ENCODE measurements at places on chromosomes 7 and 10.
A peak's percentile ranks its signal among the peaks of the same experiment; 100 is the strongest.

DNA sequence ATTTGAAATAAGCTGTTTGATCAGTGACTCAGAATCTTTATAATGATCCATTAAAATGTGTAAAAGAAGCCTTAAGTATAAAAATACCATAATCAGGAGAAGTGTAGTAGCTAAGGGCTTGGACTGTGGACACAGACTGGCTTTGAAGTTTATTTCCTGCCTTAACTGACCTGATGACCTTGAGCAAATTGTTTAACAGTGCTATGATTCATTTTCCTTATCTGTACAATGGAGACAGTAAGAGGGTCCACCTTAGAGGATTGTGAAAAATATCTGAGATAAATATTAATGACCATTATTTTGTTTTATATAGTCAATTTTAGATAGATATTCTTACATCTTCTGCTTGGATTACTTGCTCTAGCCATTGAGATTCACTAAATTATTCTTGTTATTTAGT is 13.3 kb upstream of the RPA3 start:
- no peak for DNase-seq

GRCh38 chr7:70616211-70616610 is 515.7 kb upstream of the GALNT17 start:
- no peak for DNase-seq

DNA sequence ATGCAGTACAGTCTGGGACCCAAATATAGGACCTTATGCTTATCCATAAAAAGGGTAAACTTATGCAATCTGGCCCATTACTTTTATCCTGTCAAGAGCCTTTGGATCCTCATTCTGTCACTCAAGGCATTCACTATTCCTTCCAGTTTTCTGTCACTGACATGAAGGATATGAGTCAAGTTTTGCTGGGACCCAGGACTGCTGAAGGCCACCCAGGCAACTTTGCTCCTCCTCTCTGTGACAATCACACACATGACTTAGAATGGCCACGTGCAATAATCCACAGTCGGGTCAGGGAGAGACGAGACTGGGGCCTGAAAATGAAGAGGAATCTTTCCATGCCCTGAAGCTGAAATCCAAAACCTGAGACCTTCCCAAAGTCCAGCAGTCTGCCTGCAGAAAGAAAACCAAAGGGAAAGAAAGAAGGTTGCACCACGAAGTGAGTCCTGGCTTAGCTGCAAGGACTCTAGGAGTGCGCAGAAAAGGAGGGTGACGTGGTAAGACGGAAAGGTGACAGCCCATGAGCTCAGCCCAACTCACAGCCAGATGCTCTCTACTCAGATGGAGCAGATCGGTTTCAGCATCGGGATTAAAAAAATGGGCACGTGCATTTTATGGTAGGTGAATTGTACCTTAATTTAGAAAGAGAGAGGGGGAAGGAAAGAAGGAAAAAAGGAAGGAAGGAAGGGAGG is 67.2 kb downstream of the VOPP1 start:
- no peak for DNase-seq

- no peak for DNase-seq
These were observed 487.6 kb upstream of the ZMIZ1 start for GRCh38 chr10:78581133-78581694.

GRCh38 chr10:11145495-11145855 is 127.8 kb downstream of the CELF2 start:
- peak; percentile 47 for DNase-seq

DNA sequence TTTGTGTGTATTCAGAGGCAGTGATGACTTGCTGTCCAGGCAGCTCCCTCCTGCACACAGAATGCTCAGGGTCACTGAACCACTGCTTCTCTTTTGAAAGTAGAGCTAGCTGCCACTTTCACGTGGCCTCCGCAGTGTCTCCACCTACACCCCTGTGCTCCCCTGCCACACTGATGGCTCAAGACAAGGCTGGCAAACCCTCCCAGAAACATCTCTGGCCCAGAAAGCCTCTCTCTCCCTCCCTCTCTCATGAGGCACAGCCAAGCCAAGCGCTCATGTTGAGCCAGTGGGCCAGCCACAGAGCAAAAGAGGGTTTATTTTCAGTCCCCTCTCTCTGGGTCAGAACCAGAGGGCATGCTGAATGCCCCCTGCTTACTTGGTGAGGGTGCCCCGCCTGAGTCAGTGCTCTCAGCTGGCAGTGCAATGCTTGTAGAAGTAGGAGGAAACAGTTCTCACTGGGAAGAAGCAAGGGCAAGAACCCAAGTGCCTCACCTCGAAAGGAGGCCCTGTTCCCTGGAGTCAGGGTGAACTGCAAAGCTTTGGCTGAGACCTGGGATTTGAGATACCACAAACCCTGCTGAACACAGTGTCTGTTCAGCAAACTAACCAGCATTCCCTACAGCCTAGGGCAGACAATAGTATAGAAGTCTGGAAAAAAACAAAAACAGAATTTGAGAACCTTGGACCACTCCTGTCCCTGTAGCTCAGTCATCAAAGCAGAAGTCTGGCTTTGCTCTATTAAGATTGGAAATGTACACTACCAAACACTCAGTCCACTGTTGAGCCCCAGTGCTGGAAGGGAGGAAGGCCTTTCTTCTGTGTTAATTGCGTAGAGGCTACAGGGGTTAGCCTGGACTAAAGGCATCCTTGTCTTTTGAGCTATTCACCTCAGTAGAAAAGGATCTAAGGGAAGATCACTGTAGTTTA is 15.8 kb downstream of the SCD start:
- DNase-seq, result no peak

- no peak for DNase-seq
These were observed 106.1 kb downstream of the PRKCQ start for GRCh38 chr10:6473901-6474370.
